ENCODE measurements at places on chromosomes 13 and 19. TPM values are rescaled to one million over a fixed set of nuclear protein-coding genes. Genes with fewer than 3 reads are reported as not detected.

GRCh38 chr19:43624933-43625332 is 5.5 kb upstream of the ZNF428 start:
- H3K36me3 ChIP-seq: no peaks in the 10 kb centered on the region
- H3K27me3 ChIP-seq: no peaks in the 10 kb centered on the region
- DNase-seq: peak; percentile 75
- H3K27ac ChIP-seq: no peak overlapping the region

GRCh38 chr19:35380450-35381124 is 9.7 kb downstream of the GPR42 start:
- H3K4me1 ChIP-seq: no peaks in the 10 kb centered on the region
- no peak for DNase-seq
- H3K36me3 ChIP-seq: no peaks in the 10 kb centered on the region
- H3K27me3 ChIP-seq: no peaks in the 10 kb centered on the region
- no peak overlapping the region for H3K4me3 ChIP-seq

SNRPD2 gene
- 747 TPM for total RNA-seq

DNA sequence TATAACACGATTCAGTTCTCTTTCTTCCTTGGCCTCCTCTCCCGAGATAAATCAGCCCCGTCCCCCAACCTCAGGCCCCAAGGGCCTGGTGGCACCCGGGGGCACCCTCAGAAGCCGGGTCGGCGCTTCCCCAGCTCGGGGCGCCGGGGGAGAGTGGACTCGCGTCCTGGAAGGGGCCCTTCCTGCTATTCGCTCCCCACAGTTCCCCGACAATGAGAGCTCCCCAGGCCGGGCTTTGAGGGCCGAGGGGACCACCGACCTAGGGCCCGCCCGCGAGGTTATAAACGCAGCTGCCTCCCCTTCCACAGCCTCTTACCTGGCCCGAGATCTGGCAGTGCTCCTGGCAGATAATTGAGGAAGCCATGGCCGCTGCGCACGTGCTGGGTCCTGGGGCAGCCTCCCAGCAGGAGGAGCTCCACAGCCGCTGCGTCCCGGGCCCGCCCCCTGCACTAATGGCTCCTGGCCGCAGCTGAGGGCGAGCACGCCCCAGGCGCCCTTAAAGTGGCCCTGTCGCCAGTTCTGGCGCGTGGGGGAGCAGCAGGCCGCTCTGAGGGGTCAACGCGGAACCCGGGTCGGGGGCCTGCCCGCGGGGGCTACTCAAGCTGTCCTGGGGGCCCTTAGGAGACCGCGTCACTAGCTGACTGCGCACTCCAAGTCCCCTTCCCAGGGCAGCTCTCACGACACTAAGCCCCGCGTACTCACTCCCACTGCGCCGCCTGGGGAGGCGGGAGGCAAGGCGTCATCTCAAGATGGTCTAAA is at the start of gene SOHLH2:
TSS of gene SOHLH2 (minus strand) at position 394 of the 759 bp plus-strand sequence. CDS start at position 364, 30 bp downstream.
- no peaks in the 10 kb centered on the region for H3K36me3 ChIP-seq
- no peak within 1 kb of the TSS for H3K4me3 ChIP-seq

GRCh38 chr13:89982407-89983095 is 1364.9 kb upstream of the MIR17HG start:
- H3K27ac ChIP-seq: no peak overlapping the region
- DNase-seq: no peak
- no peaks in the 10 kb centered on the region for H3K4me1 ChIP-seq
- H3K36me3 ChIP-seq: no peaks in the 10 kb centered on the region

- no peaks in the 10 kb centered on the region for H3K36me3 ChIP-seq
- H3K4me1 ChIP-seq: peaks cover 54% of the 10 kb centered on the region
- H3K27me3 ChIP-seq: no peaks in the 10 kb centered on the region
- H3K27ac ChIP-seq: no peak overlapping the region
Observed at GRCh38 chr13:74087357-74087756, 46.8 kb downstream of the KLF12 start.

- no peak for DNase-seq
- no peaks in the 10 kb centered on the region for H3K27me3 ChIP-seq
- H3K4me3 ChIP-seq: no peak overlapping the region
- no peak overlapping the region for H3K27ac ChIP-seq
- H3K36me3 ChIP-seq: no peaks in the 10 kb centered on the region
Observed at GRCh38 chr13:75194717-75195462, 287.1 kb downstream of the TBC1D4 start.

DNA sequence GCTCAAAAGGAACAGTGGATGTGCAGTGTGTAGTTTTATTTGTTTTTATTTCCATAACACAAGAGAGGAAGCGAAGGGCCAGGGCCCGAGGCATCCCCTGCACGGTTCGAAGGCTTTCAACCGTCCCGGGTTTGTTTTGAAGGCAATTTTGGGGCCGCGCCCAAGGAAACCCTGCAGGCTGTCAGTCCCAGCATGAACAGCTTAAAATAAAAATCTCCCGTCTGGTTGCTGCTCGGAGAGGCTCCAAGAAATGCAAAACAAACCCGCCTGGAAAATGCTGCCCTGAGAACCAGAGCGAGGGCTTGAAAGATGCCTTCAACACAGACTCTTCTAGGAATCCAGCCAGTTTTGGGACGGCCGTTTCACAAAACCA is 16.0 kb downstream of the LSM4 start:
- H3K4me3 ChIP-seq: peak overlapping the region; percentile 8
- no peak for DNase-seq
- H3K4me1 ChIP-seq: peaks cover 46% of the 10 kb centered on the region
- H3K36me3 ChIP-seq: no peaks in the 10 kb centered on the region
- H3K27me3 ChIP-seq: no peaks in the 10 kb centered on the region

DNA sequence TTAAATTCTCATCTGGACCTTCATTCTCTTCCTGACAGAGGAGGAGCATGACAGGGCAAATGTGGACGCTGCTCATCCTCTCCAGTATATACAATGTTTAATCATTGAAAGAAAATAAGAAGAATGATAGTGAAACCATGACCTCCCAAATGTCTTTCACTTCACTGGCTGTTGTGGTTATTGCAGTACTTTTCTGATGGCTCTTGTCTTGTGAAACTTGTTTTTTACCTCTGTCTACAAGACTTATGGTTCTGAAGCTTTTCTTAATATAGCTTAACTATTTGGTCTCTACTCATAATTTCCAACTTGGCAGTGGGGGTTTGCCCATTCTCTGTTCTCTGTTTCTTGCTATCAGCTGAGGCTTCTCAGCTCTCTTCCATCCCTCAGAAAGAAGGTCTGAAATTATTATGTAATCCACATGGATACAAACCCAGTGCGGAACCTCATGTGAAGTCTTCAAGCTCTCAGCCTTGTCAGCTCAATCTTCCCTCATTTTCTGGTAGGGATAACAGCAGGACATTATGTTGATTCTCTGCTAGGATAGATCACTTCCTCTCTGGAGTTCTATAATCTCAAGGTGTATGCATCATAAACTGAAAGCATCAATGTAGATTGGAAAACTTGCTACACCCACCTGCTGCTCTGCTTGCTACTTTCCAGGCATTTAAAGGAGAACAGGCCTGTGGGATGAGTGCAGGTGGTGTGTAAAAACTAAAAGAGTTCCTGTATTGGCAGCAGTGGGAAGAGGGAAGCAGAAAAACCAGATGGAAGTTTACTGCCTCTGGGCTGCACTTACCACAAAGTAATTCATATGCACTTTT is 250.3 kb upstream of the HTR2A start:
- no peak overlapping the region for H3K27ac ChIP-seq
- no peaks in the 10 kb centered on the region for H3K36me3 ChIP-seq
- no peaks in the 10 kb centered on the region for H3K4me1 ChIP-seq
- no peaks in the 10 kb centered on the region for H3K27me3 ChIP-seq
- no peak overlapping the region for H3K4me3 ChIP-seq

- H3K4me1 ChIP-seq: no peaks in the 10 kb centered on the region
- no peak overlapping the region for H3K4me3 ChIP-seq
- no peaks in the 10 kb centered on the region for H3K36me3 ChIP-seq
- no peaks in the 10 kb centered on the region for H3K27me3 ChIP-seq
Observed at GRCh38 chr13:45782327-45783045, 69.1 kb downstream of the SIAH3 start.

SYCN gene
- total RNA-seq: not detected

LILRB5 gene
- 0.42 TPM for total RNA-seq

DNA sequence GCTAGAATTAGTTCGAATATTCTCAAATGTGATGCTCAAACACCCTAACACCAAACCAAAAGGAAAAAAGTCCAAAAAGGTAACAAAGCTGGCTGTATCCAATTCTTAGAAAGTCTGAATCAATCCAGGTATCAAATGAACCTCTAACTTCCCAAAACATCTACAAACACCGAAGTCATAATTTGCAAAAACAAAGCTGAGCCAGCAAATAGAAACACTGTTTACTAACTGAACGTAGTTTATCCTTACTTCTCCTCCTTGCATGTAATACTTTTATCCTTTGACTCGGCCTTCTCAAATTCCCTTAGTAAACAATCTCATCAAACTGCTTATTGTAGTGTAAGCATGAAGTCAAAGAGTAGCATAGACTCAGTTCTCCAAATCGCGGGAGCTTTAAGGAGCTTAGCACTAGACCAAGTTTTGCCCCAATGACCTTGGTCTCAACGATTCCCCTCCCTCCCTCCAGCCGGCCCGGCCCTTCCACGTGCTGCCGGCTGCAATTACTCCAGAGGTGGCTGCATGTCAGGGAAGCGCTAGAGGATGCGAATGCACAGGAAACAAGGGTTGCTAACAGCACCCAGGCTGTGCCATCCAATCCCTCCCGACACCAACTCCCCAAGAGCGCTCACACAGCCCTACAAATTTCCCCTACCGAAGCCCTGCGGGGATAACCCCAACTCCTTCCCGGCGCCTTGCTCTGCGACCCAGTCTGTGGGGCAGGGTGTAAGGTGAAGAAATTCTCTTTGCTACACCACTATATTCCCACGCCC is 693 bp downstream of the XPO4 start:
- no peak for DNase-seq
- H3K27ac ChIP-seq: peak overlapping the region; percentile 84
- H3K4me3 ChIP-seq: peak overlapping the region; percentile 88
- peaks cover 18% of the 10 kb centered on the region for H3K4me1 ChIP-seq
- H3K36me3 ChIP-seq: no peaks in the 10 kb centered on the region

DNA sequence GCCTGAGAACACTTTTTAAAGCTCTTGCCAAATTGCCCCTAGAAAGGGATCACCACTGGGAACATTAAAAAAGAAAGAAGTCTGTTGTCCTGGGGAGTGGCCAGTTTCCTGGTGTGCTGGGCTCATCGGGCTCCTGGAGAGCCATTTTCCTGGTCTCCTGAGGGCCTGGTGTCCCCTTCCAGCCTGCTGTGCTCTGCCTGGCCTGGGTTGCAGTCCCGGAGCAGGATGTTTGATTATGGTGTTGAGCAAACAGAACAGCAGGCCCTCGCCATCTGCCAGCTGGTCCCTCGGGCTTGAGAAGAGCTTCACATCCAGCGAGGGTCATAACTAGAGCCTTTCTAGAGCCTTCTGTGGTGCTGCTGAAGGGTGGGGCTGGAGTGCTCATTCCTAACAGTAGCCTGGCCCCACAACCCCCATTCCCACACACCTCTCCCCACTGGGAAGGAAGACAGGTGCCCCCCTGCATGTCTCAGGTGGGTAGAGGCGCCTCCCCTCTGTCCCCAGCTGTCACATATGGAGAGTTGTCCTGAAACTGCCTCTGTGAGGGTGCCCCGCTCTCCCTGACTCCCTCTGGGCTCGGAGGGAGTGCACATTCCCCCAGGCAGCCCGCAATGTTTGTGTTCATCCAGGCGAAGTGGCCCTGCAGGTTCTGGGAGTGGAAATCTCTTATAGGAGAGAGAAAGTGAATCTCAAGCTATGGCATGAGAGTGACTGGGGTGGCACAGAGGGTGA is 151.1 kb downstream of the SIPA1L3 start:
- no peak for DNase-seq
- no peak overlapping the region for H3K27ac ChIP-seq
- H3K27me3 ChIP-seq: no peaks in the 10 kb centered on the region
- H3K36me3 ChIP-seq: no peaks in the 10 kb centered on the region
- H3K4me3 ChIP-seq: no peak overlapping the region

GRCh38 chr13:50401049-50401505 is 385.8 kb downstream of the KCNRG start:
- H3K36me3 ChIP-seq: no peaks in the 10 kb centered on the region
- H3K4me3 ChIP-seq: no peak overlapping the region
- no peaks in the 10 kb centered on the region for H3K27me3 ChIP-seq
- no peak overlapping the region for H3K27ac ChIP-seq
- no peak for DNase-seq

IZUMO2 gene
- not detected for total RNA-seq

DNA sequence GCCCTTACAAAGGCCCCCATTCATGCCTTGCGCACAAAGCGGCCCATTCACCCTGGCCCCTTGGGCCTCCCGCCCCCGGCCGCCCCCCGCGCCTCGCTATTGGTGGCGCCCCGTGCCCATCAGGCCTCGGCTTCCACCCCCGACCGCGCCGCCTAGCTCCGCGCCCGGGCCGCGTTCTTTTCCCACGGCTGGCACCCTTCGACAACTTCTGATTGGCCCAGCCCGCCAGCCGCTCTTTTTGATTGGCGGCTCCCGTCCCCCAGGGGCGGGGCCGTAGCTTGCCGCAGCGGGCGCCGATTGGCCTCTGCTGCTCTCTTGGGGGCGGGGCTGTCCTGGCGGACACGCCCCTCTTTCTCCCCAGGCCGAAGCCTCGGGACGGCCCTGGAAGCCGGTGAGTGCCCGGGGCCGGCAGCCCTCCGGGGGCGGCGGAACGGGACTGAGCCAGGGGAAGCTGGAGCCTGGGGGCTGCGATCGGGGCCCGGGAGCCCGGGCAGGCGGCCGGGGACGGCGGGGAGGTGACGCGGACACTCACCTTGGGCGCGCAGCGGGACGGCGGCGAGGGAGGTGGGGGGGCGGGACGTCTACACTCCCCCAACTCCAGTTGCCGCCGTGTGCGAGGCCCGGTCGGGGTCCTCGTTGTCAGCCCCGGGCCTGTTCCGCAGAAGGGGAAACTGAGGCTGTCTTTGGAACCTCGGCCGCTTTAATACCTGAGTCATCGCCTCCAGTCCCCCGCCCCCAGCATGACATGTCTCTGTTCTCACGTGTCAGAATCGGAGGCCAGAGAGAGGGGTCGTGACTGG is at the start of gene MYH14:
TSS of gene MYH14 (plus strand) at position 342 of the 800 bp plus-strand sequence. CDS start 6,744 bp downstream, outside the sequence.
- H3K4me3 ChIP-seq: no peak within 1 kb of the TSS
- DNase-seq: no peak
- no peaks in the 10 kb centered on the region for H3K36me3 ChIP-seq
- H3K27ac ChIP-seq: no peak within 1 kb of the TSS

ATXN8OS gene
- not detected for total RNA-seq

OLFM2 gene
- total RNA-seq: 0.40 TPM

DNA sequence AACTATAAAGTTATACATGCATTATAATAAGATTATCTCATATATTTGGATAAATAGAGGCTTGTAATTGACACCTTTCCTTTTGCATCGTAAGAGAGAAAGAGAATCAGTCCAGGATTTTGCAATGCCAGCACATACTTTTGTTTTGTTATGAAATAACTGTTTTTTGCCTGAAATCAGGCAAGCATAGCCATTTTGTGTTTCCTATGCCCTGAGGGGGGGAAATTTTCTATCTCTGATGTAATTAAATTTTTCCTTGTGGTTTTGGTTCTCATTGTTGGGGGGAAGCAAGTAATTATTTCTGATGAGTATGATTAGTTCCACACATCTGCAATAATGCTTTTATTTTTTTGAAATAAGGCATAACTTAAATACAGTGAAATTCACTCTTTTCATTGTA is 229.4 kb downstream of the NDFIP2 start:
- no peaks in the 10 kb centered on the region for H3K27me3 ChIP-seq
- no peaks in the 10 kb centered on the region for H3K36me3 ChIP-seq
- H3K4me3 ChIP-seq: no peak overlapping the region
- DNase-seq: no peak
